ENCODE measurements at places on chromosomes 1 and 21.

DNA sequence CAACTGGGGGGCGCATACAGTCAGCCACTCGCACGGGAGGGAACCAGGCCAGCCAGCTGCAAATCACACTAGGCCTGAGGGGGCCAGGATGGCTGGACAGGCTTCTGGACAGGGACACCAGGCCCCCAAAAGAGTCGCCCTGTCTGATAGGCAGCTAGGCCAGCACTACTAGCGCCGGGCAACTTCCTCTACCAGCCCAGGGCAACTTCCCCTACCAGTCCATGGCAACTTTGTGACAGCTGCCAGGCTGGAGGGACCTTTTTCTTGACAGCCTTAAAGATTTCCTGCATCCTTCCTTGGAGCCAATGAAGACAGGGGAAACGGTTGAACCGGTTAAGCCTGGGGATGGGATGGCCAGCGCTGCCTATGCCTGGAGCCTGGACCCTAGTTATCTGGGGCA, 5.1 kb downstream of the IFFO2 start:
- DNase-seq, result peak; percentile 82

DNA sequence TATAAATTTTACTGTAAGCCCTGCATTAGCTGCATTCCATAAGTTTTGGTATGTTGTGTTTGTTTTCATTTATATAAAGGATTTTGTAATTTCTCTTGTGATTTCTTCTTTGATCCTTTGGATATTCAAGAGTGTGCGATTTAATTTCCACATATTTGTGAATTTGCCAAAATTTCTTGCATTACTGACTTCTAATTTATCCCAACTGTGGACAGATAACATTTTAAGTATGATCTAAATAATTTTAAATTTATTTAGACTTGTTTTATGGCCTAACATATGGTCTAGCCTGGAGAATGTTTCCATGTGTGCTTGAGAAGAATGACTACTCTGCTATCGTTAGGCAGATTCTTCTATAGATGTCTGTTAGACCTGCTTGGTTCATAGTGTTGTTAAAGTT, 23.2 kb downstream of the RPE65 start:
- DNase-seq, result no peak

DNA sequence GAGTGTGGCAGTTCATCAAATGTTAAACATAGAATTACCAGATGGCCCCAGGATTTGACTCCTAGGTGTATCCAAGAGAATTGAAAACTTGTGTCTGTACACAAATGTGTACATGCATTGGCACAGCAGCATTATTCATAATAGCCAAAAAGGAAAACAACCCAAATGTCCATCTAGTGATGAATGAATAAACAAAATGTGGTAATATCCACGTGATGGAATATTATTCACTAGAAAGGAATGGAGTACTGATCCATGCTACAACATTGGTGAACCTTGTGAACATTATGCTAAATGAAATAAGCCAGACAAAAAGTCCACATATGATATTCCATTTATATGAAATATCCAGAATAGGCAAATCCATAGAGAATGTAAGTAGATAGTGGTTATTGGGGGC, 77.7 kb downstream of the RAVER2 start:
- no peak for DNase-seq

DNA sequence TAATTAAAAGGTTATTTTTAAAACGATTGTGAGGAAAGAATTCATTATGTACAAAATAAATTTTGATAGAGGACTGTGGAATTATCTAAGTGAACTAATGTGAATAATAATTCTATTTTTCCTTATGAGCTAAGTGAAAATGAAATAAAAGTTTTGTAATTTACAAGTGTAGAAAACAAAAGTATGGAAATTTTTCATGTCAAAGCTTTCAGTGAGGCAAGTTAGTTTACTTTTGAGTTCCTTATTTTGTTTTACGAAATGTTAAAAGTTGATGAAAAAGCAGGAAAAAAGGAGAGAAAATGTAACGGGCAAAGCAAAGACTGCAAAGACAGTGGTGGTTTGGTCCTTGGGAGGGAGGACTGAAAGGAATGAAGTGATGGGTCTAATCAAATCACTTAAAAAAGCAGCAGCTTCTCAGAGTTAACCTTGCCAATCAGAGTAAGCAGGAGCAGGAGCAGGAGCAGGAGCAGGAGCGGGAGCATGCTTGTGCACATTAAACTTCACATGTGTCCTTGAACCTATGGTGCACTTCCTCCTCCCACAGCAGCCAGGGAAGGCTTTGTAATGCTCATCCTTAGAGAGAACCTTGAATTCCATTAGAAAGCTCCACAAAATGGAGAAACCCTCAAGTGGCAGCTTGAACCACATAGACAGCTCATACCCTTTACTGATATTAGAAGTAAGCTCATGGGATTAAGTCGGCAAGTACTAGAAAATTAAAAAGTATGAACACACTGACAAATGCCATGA, 133.4 kb downstream of the LHX4 start:
- no peak for DNase-seq

DNA sequence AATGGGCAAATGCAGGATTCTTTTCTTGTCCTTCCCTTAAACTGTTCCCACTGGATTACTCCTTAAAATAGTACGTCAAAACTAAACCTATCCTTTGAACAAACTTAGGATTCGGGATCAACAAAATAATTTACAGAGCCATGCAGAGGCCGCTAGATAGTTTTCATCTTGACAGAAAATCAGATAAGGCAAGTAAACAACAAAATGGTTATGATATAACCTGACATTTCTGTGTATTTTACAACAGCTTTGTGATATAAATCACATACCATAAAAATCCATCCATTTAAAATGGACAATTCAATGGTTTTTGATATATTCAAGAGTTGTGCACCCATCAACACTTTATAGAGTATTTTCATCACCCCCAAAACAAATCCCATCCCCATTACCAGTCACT, 11.2 kb downstream of the SCAF4 start:
- no peak for DNase-seq

GRCh38 chr1:219772265-219773036, 155.9 kb downstream of the SLC30A10 start:
- DNase-seq, result no peak

- DNase-seq, result no peak
These were observed 7.0 kb downstream of the S100B start for GRCh38 chr21:46597896-46598343.
